ENCODE measurements at places on chromosomes 7 and 10.

- no peak for DNase-seq
Measured at GRCh38 chr7:5417106-5418071, 6.2 kb downstream of the TNRC18 start.

DNA sequence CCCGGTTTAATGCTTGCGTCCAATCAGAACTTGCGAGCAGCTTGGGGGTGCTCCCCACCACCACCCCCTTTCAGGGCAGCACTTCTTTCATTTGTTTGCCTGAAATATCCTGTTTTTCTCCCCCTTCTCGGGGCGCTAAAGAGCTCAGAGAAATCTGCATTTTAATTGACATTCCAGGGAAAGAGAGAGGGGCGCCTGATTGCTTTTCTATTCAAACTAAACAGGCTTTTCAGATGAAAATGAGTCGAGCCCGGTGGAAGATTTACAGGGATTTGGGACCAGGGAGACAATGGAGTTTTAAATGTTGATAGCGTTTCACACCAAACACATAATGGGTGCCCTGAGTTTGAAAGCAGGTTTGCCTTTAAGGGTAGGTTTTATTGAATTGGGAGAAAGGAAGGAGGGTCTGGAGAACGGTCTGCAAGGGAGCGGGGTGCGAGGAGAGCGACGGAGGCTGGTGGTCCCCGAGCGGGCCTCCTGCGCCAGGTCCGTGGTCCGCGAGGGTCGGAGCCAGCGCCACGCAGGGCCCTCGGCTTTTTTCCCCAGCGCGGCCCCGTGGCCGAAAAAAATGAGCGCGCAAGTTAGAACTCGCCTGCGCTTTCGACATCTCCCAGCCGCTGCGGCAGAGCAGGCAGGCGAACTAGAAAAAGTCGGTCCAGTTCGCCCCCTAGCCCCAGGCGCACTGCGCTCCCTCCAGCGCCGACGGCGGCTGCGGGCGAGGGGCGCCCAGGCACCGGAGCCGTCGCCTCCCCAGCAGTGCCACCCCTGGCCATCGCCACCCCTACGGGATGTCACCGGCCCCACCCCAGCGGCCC, 1.3 kb downstream of the FGFR2 start:
- no peak for DNase-seq

- no peak for DNase-seq
Measured at GRCh38 chr7:24889611-24890010, 90.4 kb downstream of the OSBPL3 start.

DNA sequence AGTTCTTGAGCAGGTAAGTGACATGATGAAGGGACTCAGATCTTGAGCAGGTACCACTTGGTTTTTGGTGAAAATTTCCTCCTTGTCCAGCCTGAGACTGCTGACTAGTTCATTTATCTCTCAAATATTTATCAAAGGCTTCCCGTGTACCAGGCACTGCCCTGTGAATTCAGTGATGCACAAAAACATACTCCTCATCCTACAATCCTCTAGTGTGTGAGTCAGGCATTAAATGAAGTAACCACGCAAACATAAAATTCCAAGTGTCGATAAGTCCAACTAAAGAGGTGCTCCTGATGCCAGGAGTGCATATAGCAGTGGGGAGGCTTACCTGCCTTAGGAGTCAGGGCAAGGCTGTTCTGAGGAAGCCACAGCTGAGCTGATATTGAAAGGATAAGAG, 41.5 kb upstream of the LBX1 start:
- no peak for DNase-seq

- DNase-seq = no peak
Measured at GRCh38 chr10:22992621-22993020, 64.8 kb downstream of the ARMC3 start.

DNA sequence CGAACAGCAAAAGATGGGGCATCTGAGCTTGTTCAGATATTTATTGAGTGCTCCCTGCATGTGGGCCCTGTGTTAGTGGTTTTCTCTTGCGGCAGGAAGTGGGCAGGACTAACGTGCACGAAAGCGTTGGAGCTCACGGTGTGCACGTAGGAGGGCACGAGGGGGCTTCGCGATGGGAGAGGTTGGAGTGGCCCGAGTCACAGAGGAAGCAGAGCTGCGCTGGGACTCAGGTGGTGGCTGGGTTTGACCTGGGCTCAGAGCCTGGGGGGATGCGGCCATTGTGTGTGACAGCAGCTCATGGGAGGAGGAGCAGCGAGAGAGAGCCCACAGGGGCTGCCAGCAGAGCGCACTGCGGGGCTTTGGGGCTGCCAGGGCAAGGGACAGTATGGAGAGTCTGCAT, 7.7 kb downstream of the ZSCAN25 start:
- DNase-seq = no peak

DNA sequence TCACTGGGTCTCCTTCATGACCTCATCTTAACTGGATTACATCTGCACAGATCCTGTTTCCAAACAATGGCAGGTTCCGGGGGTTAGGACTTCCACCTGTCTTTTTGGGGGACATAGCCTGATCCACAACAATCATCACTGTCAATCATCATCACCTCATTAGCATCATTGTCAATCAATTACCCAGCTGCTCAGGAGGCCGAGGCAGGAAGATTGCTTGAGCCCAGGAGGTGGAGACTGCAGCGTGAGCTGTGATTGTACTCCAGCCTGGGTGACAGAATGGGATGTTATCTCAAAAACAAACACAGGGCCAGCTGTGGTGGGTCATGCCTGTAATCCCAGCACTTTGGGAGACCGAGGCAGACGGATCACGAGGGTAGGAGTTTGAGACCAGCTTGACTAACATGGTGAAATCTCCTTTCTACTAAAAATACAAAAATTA, 18.7 kb downstream of the AMZ1 start:
- no peak for DNase-seq

DNA sequence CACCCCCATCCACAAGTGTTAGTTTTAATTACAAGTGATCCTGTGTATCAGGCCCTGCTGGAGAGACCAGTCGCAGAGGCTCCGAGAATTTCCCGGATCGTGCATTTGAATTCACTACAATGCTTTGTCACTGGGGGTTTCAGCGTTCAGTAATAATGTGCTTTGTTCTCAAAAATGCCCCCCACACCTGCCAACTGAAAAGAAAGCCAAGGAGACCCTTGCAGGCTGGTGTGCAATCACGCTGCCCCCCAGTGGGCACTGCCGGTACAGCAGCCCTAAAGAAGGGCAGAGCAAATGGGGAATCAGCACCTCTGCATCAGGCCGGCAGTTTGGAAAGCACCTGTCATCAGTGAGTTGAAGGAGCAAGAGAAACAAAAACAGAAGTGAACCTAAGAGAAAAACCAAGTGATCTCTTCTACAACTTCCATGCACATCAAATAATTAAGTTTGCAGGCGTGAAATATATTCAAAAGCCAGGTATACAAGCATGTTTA, 177.6 kb downstream of the PARD3 start:
- peak; percentile 45 for DNase-seq
